ENCODE measurements at places on chromosomes 12 and 14.

DNA sequence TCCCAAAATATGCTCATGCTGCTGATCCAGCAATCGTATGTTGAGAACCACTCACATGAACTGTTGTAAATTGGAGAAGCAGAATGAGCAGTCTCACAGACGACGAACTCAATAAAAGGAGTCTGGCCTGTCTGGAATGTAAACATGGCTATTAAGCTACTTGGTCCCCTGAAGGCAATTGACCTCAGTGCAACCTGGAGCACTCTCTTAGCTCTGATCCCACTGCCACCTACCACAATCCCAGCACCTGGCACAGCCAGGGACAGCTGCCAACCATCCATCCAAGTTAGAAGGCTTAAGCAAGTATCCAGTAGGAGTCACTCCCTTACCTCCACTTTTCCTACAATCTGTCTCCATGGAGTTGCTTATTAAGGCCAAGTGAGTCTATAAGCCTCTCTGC, 406.9 kb upstream of the CLEC14A start:
- DNase-seq, result no peak

GRCh38 chr14:71355324-71356201, 448.3 kb downstream of the PCNX1 start:
- DNase-seq, result no peak

DNA sequence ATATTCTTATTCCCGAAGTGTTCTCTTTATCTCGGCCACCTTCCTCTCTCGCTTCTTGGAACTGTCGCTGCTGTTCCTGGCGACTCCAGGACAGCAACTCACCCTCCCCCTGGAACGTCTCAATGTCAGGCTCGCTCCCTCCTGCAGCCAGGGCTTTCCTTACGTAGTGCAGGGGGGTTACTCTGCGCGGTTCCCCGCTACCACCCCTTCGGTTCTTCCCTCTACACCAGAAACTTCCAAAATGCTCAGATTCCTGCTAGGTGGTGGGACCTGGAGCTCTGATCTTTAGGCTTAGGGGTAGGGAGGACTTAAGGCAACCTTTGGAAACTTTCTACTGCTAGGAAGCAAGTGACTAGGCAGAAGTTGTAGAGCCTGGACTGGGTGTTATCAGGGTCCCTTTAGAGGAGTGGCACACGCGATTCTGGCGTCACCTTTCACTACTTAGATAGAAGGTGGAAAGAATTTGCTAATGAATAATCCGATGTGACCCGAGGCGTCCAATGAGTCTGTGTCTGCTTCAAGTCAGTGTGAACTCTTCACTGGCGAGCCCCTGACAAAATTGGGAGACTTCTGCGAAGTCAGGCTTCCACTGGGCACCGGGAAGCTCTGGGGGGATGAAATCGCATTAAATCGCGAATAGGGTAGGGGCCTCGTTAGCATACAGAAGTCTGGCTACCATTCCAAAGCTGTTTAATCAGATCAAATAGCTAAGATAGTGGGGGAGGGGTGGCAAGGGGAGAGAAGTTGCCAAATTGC, 900 bp upstream of the DPF3 start:
- DNase-seq, result no peak

DNA sequence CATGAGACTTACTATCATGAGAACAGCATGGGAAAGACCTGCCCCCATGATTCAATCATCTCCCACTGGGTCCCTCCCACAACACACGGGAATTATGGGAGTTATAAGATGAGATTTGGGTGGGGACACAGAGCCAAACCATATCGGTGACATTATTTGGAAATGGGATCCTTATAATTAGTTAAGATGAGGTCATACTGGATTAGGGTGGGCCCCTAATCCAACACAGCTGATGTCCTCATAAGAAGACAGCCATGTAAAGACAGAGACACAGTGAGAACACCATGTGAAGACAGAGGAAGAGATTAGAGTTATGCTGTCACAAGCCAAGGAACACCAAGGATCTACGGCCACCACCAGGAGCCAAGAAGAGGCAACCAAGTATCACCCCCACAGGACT, 161.7 kb downstream of the SPTSSA start:
- no peak for DNase-seq

- no peak for DNase-seq
Observed at GRCh38 chr12:64792128-64792527, 32.3 kb upstream of the TBC1D30 start.

DNA sequence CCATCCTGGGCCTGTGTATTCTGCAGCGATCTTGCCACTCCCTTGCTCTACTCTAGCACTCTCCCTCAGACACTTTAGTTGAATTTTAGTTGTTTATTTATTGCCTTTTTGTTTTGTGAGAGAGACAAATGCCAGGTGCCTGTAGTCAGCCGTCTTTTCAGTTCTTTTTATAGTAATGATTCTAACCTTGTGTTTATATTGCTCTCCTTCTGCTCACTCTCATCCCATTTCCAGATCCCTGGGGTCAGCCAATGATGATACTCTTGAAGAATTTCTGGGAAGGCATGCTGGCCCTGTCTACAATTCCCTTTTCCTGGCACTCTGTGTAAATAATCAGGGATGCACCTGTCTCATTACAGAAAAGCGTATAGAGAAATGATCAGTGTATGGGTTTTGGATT, 334.1 kb upstream of the MIS18BP1 start:
- DNase-seq, result no peak

- no peak for DNase-seq
Observed at GRCh38 chr12:14883686-14884085, 2.0 kb downstream of the MGP start.

- no peak for DNase-seq
Observed at GRCh38 chr14:105315211-105315721, 718 bp downstream of the PACS2 start.

GRCh38 chr14:57714487-57714931, 151.4 kb downstream of the SLC35F4 start:
- DNase-seq, result no peak

DNA sequence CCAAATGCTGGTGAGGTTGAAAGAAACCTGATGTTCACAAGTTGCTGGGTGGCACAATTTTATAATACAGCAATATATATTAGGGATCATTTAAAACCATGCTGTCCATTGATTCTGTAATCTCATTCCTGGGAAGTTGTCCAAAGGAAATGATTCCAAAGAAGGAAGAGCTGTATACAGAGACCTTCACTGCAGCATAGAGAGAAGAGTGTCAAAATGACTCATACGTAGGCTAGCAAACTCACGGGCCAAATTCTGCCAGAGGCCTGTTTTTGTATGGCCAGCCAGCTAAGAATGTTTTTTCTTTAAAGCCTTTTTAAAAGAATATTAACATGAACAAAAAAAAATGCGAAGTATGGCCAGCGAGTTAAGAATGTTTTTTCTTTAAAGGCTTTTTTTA, 69.2 kb upstream of the MED13L start:
- no peak for DNase-seq

GRCh38 chr14:90784621-90785270, 31.5 kb downstream of the TTC7B start:
- DNase-seq, result no peak

GRCh38 chr12:20492251-20492760, 124.0 kb downstream of the PDE3A start:
- DNase-seq, result no peak

- no peak for DNase-seq
Observed at GRCh38 chr12:43108656-43109055, 443.3 kb downstream of the ADAMTS20 start.

DNA sequence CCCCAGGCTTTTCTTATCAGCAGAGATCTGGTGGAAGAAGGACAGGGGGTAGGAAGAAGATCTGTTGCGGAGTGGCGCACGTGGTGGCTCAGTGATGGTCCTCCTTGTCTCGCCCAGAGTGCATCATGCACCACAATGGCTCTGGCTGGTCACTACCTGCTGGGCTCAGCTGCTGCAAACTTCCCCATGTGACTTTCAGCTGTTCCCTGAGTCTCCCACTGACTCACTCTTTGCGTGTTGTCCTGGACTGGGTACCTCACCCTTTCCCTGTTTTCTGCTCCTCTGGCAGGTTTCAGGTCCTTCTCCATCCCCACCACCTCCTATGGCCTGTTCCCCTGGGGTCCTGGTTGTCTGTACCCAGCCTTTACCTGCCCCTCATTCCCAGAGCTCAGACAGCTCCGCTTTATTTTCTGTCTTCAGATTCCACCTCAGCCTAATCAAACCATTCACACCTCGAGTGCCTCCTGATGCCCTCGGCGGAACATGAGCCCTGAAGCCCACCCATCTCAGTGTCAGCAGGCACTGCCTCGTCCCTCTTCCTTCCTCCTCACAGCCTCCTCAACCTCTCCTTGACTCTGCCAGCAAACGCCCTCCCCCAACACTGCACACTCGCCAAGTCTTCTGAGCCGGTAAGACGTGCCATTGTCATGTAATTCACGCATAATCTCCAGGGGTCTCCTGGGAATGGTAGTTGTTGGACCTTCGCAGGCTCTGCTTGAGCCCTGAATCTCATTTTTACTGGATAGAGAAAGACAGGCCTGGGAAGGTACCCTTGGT, 1.8 kb downstream of the C1R start:
- no peak for DNase-seq

- DNase-seq, result no peak
Observed at GRCh38 chr12:99600388-99600787, 47.2 kb upstream of the GARIN6 start.

DNA sequence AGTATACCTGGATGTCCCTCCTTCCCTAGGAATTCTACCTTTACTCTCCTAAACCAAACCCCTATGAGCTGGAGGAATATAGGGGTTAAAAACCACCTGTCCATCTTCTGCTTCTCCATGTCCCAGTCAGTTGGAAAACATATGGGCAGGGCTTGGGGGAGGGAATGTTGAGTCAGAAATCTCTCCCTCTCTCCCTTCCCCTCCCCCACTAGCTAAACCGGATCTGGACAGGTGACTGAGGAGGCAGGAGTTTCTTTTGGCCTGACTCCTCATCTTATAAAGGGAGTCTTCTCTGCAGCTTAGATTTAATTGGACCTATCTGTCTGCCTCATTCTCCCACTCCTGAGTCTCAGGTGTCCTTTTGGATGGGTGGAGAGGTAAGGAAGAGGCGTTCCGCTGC, 6.1 kb downstream of the ERBB3 start:
- DNase-seq, result no peak

DNA sequence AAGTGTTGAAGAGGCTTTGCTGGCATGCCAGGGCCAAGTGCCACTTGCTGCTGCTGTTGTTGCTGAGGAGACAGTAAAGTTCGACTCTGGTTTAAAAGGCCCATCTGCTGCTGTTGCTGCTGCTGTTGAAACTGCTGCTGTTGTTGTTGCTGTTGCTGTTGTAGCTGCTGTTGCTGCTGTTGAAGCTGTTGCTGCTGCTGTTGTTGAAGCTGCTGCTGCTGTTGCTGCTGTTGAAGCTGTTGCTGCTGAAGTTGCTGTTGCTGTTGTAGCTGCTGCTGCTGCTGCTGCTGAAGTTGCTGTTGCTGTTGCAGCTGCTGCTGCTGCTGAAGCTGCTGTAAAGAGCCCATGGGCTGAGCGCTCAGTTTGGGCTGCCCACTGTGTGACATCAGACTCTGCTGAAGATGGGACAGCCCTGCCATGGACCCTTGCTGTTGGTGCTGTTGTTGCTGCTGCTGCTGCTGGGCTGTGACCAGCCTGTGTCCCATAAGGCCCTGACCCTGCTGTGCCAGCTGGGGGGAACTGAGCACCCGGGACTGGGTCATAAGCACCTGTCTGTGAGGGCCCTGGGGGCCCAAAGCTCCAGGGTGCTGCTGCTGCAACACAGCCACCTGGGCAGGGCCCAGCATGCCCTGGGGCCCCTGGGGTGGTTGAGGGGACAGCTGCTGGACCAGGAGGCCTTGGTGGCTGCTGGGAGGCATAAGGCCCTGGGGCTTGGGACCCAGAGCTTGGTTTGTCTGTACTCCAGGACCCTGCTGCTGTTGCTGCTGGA, 14.3 kb upstream of the PRKAG1 start:
- DNase-seq, result no peak

DNA sequence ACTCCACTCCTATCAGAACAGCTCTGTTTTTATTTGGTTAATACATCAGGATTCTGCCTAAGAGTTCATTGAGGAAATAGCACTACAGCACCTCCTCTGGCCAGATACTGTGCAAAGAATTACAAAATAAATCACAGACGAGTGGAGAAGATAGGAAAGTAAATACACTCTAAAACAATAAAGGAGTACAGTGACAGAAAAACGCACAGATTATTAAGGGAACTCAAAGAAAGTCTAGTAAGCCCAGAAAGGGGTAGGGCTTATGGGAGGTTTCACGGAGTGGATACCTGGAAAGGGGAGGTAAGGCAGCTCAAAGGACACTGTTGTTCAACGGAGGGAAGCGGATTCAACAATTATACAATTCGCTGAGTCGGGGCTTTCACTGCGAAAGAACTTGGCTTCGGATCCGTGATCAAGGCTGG, 5.5 kb downstream of the OR10AD1 start:
- DNase-seq, result no peak

DNA sequence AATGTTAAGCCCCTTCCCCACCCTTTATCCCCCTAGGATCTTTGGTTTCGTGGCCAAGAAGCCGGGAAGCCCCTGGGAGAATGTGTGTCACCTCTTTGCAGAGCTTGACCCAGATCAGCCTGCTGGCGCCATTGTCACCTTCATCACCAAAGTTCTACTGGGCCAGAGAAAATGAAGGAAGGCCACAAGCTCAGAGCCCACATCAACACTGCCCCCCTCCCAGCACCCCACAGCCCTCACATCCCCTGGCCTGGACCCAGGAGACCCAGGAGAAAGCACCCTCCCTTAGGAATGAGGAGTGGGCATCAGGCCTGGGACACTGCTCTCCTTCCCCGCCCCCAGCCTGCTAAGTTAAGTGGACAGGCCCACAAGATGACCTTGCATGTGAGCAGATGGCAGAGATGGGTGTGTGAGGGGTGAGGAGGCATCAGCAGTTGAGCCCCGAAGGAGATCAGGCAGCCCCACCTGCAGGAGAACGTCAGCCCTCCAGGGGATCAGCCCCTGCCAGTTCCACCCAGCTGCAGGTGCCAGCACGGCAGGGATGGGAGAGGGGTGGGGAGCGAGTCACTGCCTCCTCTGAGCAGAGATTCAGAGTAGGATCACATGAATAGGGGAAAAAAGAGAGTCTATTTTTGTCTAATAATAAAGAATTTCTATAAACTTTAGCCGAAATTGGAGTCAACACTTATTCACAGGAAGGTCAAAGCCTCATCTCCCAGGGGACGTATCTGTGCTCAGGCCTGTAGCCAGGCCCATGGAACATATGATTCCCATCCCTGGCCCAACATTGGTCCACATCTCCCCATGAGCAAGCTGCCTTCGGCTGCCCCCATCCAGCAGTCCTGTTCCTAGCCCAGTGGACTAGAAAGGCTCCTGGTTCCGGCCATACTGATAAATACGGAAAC, 14.1 kb downstream of the TNS2 start:
- DNase-seq, result no peak

- no peak for DNase-seq
Observed at GRCh38 chr12:116879509-116880212, 1.6 kb downstream of the HRK start.

DNA sequence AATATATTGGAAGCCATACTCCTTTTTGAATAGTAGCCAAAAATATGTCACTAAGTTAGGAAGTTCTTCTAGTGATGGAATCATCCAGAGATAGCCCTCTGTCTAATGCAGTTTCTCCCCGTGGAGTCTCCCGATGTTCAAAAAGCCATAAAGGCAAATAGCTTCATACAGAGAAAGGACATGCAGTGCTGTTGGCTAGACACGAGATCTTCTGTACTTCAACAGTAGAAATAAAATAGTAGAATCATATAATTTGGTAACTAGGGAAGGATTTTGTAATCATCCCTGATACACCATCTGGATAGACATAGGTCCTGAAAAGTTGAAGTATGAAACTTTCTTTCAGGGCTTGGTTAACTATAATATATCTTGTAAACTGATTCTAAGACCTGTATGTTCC, 27.6 kb downstream of the LRFN5 start:
- DNase-seq, result no peak

Data from stimulated activated CD8-positive, alpha-beta memory T cell treated with anti-CD3 and anti-CD28 coated beads, Interleukin-7, amount 100 ng/mL, for 1 hour (primary cell).